Hypothalamus (tissue), 51 donors: ENCODE measurements at places on chromosomes 7 and 10.

DNA sequence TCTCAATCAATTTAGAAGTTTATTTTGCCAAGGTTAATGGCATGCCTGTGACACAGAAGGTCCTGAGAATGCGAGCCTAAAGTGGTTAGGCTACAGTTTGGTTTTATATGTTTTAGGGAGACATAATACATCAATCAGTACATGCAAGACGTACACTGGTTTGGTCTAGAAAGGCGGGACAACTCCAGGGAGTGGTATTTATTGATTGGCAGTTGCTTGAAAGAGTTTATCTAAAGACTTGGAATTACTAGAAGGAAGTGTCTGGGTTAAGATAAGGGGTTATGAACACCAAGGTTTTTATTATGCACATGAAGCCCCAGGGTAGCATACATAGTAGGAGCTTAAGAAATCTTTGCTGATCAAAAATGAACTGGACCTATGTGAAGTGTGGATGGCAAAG is 21.5 kb downstream of the NPVF start:
- DNase-seq = no peak

DNA sequence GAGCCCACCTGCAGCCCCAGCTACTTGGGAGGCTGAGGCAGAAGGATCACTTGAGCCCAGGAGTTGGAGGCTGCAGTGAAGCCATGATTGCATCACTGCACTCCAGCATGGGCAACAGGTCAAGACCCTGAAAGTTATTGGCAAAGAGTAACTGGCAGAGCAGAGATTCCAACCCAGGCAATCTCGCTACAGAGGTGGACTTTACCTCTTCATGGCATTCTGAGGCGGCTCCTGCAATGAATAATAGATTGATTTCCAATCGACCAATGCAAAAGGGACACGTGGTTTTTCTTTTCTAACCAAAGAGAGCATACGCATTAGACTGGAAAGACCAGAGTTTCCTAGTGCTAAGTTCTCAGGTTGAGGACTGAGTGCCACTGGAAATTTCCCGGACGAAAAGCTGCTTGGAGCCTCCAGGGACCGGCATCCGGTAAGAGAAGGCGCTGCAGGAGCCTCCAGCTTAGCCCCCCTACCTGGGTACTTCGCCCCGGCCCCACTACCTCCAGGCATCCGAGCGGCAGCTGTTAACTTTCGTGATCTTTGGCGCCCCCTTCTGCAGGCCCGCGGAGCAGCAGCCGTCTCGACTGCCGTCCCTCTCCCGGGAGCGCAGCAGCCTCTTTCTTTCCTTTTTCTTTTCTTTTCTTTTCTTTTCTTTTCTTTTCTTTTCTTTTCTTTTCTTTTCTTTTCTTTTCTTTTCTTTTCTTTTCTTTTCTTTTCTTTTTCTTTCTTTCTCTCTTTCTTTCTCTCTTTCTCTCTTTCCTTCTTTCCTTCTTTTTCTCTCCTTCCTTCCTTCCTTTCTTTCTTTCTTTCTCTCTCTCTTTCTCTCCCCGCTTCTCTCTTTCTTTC is 4.1 kb downstream of the MBLAC1 start:
- DNase-seq = peak; percentile 46

DNA sequence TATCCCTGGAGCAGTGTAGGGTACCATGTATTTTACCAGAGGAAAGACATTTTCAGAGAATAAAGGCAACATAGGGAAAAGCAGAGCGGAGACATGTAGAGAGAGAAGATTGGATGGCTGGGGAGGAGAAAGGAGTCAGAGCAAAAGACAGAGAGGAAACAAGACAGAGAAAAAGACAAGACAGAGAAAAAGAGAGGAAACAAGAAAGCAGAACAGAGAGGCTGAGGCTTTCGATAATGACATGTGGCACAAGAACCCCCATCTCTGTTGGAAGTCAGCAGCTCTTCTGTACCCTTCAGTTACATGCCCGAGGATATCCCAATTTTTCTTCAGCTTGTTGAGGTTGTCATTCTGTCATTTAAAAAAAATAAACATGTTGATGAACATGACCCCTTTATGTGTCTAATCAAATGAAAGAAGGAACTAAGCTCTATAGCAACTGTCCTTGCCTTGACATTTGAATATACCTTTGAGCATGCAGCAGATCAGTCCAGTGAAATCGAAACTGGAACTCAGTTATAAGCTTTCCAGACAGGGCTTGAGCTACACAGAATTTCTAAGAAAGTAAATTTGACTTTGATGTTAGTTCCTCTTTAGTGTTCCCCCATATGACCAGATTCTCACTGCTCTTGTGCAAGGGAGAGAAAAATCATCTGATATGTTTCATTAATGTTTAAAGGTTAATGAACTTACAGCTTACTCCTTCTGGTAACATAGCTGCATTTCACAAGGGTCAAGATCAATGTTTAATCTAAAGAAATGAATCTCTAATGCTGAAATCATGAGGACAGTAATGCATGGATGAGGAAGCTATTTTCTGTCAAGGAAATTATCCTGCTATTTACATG is 75.1 kb upstream of the SP4 start:
- DNase-seq = no peak

DNA sequence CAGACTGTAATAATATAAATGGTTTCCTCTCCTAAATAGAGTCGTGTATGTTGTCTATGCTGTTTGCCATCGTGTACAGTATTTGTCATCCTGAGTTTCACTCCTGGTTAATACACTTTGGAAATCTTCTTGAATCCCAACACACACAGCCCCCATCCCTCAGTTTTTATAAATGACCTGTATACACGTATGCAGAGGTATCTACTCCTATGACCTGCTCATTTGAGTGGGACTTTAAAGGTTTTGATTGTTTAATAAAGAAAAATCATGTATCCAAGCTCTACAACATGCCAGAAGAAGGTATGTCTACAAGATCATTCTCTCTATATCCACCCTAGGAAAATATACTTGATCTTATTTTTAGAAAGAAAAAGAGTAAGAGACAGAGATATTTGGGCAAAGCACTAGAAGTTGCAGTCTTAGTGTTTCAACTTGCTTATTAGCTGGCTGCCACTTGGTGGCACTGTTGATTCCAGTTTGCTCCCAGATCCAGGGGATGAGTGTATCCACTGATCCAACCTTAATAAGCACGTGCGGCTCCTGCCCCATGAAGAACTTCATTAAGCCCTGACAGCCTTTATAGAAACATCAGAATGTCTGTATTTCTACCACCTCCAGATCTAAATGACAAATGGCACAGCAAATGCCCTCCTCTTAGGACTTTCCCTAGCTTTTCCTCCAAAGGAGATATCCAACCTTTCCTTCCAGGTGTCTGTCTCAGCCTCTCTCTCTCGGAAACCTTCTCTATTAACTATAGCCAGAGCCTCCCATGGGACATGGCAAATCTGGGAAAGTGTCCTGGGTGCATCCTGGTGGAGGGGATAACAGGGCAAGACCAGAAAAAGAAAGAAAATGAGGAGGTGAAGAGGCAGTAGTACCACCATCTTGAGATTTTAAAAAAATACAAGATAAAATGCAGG is 181.6 kb upstream of the NEBL start:
- DNase-seq = peak; percentile 6

- no peak for DNase-seq
Observed at GRCh38 chr10:88783724-88784123, 18.8 kb upstream of the LIPM start.

GRCh38 chr7:141073173-141073640 is 657 bp upstream of the TMEM178B start:
- DNase-seq = no peak

DNA sequence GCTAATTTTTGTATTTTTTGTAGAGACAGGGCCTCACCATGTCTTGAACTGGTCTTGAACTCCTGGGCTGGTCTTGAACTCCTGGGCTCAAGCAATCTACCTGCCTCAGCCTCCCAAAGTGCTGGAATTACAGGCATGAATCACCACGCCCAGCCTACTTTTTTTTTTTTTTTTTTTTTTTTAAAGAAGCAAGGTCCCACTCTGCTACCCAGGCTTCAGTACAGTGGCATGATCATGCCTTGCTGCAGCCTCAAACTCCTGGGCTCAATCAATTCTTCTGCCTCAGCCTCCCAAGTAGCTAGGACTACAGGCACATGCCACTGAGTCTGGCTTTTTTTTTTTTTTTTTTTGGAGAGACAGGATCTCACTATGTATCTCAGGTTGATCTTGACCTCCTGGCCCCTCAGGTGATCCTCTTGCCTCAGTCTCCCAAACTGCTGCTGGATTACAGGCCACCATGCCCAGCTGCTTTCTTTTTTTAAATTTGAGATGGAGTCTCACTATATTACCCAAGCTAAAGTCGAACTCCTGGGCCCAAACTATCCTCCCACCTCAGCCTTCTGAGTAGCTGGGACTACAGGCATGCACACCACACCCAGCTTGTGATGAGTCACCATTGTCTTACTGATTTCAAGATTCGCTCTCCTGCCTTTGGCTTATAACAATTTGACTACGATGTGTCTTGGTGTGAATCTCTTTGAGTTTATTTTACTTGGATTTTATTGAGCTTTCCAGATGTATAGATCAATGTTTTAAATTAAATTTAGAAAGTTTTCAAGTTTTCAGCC is 9.0 kb downstream of the RPEL1 start:
- no peak for DNase-seq

- DNase-seq = no peak
Observed at GRCh38 chr10:100987685-100988049, 324 bp downstream of the TWNK start.

DNA sequence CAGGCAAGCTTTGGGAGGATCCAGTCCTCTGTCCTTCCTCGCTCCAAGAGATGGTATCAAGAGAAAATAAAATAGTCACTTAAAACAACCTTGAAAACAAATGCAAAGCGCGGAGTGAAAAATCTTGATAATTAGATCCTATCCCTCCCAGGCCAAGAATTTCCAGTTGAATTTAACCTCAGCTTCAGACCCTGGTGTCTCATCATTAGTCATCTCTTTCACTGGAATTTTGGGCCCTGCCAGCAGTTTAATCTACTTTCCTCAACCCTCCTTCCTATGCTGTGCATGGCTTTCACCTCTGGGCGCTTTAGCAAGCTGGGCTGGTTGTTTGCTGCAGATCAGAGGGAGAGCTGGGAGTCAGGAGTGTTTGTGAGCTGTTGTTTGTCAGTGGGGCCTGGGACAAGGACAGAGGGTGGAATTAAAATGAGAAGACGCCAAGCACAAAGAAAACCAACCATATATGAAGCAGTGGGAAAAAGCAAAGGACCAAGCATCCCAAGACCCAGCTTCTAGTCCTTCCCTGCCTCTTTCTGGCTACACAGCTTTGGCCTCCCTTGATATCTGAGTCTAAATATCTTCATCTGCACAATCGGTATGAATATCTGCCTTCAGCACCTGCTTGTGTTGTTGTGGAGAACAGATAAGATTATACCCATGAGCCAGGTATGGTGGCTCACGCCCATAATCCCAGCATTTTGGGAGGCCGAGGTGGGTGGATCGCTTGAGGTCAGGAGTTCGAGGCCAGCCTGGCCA is 13.5 kb downstream of the MYOF start:
- no peak for DNase-seq

DNA sequence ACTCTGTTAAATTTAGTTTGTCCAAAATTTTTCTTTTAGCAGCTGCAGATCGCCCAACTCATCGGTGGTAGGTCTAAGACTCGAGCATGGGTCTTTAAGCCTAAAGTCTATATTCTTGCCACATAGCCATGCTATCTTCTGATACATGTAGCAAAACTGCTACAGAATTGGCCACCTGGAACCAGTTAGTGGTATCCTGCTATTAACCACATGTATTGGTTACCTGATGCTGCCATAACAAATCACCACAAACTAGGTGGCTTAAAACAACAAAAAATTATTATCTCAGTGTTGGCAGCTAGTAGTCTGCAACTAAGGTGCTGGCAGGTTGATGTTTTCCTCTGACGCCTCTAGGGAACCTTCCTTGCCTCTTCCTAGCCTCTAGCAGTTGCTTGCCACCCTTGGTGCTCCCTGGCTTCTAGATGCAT is 96.7 kb upstream of the PIK3CG start:
- DNase-seq = no peak

GRCh38 chr10:97259119-97259518 is 33.3 kb downstream of the ARHGAP19 start:
- DNase-seq = no peak

- no peak for DNase-seq
Observed at GRCh38 chr10:102675011-102675665, 30.9 kb downstream of the TRIM8 start.

DNA sequence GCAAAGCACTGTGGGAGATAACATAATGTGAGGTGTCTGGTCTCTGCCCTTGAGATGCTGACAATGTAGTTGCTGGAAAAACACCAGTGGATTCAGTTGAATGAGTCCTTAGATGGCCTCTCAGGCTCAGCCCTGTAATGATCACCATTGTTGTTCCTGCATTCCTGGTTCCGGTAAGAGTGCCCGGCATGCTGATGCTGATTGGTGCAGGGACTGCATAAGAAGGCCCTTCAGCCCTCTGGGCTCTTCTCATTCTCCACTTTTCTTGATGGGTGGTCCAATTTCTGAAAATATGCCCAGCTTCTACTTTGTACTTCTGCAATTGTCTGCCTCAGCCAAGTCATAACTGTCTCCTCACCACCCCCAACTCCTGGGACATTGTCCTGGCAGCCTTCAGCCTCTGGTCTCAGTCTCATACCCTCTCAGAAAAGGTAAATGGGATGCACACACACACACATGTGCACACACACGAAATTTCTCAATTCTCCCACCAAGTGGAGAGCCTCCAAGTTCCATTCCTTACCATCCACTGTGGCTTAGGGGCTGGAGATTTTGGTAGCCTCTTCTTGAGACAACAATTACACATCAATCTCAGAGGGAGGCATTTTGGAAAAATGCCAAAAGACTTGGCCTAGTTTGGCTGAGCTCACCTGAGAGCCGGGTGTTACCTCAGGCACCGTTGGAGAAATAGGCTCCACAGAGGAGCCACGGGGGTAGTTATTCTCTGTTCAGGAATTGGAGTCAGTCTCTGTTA is 314.9 kb downstream of the RPS24 start:
- no peak for DNase-seq

DNA sequence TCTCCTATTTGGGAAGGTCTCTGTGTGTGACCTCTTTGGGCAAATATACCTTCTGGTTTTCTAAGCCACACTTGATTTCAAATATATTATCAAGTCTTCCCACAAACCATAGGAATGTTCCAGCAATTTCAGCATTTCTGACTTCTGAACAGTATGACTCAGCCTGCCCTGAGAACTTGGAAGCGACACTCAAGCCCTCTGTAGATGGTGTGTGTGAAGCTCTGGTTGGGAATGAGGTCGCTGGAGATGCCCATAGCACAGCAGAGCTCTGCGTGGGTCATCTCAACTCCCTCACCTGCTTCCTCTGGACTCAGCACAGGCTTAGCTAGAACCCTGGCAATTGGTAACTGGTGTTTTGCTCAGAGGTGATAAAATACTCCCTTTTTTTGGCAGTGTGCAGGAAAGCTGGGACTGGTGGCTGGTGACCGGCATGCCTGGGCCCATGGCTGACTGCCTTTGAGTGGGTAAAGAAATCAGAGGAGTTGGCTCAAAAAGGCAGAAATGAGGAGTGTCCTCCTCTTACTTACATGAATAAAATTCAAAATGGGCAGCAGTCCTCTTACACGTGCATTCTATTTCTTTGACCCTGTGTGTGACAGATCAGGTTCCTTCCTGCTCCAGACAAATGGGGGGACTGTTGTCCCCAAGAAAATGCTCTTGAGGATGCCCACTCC is 87.5 kb upstream of the NRP1 start:
- no peak for DNase-seq

- no peak for DNase-seq
Observed at GRCh38 chr10:88080213-88080612, 216.8 kb downstream of the PTEN start.

- no peak for DNase-seq
Observed at GRCh38 chr7:146249272-146249671, 132.7 kb downstream of the CNTNAP2 start.
